ENCODE measurements at places on chromosomes 16 and 17.

GRCh38 chr17:30571921-30572320, 94.7 kb downstream of the GOSR1 start:
- DNase-seq: no peak

DNA sequence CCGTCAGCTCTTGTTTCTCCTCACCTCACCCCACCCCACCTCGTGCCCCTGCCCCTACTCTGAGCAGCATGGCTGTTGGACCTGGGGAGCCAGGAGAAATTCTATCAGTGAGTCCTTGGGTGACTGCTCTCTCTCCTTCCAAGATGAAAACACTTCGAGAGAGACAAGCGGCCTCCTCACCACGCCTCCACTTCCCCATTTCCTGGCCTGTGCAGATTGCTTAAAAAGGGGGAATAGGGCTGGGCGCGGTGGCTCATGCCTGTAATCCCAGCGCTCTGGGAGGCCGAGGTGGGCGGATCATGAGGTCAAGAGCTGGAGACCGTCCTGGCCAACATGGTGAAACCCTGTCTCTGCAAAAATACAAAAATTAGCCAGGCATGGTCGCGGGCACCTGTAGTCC, 9.5 kb downstream of the DLX4 start:
- DNase-seq: no peak

- no peak for DNase-seq
Observed at GRCh38 chr17:83091257-83092141, 12.1 kb downstream of the METRNL start.

- no peak for DNase-seq
Observed at GRCh38 chr17:76934561-76935320, 66.5 kb downstream of the MGAT5B start.

DNA sequence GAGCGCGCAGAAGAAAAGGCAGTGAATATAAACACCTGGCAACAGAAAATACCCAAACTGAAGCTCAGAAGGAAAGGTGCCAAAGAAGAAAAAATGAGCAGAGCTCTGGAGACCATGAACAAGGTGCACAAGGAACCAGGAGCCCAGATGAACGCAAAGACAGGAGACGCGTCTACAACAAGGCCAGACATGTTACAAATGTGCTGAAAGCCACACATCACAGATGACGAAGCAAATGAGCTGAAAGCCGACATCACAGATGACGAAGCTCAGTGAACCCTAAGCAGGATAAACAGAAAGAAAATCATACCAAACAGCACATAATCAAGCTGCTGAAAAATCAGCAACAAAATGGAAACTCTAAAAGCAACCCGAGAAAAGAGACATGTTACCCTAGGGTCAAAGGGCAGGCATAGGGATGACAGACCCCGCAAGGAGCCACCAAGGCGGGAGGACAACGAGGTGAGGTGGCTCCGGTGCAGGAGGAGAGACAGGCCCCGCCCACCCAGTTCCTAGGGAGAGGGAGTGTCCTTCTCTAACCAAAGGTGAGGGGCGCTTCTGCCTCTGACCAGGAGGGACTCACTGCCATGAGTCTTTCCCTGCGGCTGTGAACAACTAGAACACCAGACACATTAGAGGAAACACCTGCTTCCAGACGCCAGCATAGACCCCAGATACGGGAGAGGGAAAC, 39.1 kb downstream of the CCDC57 start:
- no peak for DNase-seq

- DNase-seq: no peak
Observed at GRCh38 chr16:23945243-23945642, 109.5 kb downstream of the PRKCB start.

- DNase-seq: no peak
Observed at GRCh38 chr16:1314399-1315068, 5.1 kb downstream of the UBE2I start.

DNA sequence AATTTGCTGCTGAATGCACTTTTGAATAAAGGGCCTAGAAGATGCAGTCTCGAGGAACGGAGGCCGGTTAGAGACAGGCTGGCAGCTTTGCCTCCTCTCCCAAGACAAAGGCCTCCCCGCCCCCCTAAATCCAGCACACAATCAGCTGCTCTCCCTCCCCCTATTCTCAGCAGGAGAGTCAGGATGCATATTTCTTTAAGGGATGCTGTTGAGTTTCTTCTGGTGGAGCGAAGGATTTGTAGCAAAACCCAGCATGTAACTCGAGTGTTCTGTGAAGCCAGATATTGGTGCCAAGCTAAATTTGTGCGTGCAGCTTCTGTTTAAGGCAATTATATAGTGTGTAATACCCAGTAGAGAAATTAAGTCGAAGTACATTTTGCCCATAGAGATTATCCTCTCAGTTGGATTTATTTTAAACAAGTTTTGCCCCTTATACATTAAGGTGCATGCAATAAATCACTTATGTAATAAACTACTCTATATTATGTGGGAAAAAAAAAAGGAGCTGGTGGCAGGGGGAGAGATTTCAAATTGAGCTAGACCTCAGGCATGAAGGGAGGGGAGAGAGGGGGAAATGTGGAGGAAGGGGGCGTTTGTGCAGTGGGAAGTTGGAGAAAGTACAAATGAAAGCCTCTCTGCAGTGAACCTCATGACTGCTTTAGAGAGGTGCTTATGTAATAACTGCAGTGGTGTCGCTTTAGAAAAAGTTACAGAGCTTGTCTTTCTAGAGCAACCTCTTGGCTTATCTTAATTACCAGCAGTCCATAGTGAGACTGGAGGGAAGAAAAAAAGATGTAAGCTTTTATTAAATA, 599.2 kb downstream of the MAF start:
- no peak for DNase-seq

DNA sequence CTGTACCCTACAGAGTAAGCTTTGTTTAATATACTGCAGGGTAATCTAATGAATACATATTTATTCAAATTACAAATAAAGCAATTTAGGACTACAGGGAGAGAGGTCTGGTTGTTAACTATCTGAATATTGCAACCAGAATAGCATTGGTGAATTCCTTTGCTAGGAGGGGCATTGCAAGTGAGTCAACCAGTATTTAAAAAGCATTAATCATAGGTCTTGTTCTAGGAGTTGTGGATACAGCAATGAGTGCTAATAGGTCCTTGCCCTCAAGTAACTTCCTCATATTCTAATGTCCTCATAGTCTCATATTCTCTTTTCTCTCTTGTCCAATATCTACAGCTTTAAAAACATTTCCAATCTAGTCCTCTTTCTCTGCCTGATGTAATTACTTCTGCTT, 531.4 kb downstream of the CDH11 start:
- no peak for DNase-seq

DNA sequence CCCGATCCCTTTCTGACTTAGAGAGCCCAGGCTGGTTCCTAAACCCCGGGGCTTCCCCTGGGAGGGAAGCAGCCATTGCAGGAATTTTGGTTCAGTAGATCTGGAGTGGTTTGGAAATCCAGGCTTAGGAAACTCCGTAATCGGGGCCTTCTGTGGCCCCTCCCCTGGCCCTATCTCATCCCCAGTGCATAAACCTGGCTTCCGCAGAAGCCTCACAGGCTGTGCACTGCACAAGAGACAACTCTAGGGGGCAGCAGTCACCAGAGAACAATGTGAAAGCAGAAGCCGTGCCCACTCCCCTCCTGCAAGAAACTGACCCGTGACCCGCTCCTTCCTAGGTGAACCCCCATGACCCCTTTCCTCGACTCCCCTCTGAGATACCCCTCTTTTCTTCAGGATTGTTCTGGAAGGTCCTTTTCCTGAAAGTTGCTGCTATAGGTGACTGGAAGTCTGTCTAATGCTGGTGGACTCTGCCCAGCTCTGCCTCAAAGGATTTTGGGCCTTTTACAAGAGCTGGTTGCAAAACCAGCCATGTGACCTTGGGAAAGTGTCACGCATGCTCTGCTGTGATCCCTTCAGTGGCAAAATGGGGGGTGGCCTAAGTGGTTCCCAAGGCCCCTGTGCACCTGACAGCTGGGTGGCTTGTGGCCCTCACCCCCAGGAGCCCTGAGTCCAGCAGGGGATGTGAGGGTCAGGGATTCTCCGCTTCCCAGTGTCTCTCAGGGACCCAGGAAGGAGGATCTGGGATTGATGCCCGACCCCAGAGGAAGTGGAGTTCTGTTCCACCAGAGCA, 14.4 kb downstream of the GUCY2D start:
- DNase-seq: no peak

GRCh38 chr17:73689596-73690275, 45.5 kb upstream of the SDK2 start:
- no peak for DNase-seq

DNA sequence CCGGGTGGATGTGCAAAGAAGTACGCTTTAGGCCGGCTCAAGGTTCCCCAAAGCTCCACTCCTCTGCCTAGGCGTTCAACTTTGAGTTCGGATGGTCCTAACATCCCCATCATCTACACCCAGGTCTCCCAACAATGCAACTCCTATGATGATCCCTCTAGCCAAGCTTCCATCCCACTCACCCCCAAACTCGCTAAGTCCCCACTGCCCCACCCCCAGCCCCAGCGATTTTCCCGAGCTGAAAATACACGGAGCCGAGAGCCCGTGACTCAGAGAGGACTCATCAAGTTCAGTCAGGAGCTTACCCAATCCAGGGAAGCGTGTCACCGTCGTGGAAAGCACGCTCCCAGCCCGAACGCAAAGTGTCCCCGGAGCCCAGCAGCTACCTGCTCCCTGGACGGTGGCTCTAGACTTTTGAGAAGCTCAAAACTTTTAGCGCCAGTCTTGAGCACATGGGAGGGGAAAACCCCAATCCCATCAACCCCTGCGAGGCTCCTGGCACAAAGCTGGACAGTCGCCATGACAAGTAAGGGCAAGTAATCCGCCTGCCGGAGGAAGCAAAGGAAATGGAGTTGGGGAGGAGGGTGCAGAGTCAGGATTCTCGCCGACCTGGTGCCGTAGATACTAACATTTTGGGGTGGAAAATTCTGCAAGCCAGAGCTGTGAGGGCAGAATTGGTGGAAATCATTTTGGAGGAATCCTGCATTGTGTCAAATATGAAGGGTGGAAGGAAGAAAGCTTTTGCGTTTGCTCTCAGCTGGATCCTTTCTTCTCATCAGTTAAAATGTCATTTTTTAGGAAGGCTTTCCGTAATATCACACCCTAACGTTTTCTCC, at the start of gene TP53:
Gene TP53 (minus strand): TSS at position 419 of the 836 bp plus-strand sequence. CDS start 10,896 bp downstream, outside the sequence.
- peak; percentile 27 for DNase-seq

DNA sequence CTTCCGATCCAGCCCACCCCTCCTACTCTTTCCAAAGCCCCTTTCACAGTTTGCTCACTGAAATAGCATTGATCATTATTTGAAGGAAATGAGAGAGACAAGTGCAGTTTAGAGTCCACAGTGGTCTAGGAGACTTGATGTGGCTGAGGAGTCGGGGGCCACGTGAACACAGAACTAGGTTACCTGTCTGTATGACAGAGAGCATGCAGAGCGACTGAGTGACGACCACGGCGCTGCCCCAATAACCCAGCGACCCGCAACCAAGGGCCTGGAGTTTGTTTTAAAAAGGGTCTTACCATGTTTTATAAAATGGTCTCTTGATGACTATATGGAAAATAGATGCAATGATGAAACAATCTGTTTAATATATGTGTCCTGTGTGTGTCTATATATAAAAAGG, 39.5 kb downstream of the NDEL1 start:
- DNase-seq: no peak

DNA sequence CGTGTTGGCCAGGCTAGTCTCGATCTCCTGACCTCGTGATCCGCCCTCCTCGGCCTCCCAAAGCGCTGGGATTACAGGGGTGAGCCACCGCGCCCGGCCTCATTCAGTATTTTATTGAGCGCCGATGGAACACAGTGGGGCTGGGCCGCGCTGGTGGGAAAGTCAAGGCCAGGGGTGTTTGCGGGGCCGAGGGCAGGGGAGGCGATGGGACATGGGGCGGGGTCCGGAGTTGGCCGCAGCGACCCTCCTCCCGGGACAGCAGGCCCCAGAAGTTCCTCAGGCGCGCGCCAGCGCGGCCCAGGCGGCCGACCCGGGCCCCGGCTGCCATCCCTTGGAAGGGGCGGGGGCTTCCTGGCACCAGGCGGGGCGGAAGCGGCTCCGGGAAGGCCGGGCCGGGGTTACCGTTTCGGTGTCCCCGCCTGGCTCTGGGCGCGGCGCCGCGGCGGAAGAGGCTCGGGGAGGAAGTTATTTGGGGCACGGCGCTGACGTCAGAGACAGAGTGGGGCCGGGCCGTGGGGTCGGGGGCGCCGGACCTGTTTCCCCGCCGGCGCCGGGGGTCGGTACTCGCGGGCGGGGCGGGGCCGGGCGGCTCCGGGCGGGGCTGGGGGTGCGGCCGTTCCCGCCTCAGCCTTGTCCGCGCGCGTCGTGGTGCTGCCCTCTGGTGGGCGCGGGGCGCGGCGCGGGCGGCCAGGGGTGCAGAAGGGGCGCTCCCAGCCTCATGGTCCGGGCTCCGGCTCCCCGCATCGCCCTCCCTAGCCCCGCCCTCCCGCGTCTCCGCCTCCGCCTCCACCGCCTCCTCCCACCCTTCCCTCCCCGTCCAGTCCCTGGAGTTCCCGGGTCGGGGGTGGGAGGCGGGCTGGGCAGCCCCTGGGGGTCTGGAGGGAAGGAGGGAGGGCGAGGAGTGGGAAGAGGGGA, 952 bp upstream of the PRSS27 start:
- no peak for DNase-seq

- no peak for DNase-seq
Observed at GRCh38 chr17:30000001-30000754, 58.7 kb downstream of the EFCAB5 start.

DNA sequence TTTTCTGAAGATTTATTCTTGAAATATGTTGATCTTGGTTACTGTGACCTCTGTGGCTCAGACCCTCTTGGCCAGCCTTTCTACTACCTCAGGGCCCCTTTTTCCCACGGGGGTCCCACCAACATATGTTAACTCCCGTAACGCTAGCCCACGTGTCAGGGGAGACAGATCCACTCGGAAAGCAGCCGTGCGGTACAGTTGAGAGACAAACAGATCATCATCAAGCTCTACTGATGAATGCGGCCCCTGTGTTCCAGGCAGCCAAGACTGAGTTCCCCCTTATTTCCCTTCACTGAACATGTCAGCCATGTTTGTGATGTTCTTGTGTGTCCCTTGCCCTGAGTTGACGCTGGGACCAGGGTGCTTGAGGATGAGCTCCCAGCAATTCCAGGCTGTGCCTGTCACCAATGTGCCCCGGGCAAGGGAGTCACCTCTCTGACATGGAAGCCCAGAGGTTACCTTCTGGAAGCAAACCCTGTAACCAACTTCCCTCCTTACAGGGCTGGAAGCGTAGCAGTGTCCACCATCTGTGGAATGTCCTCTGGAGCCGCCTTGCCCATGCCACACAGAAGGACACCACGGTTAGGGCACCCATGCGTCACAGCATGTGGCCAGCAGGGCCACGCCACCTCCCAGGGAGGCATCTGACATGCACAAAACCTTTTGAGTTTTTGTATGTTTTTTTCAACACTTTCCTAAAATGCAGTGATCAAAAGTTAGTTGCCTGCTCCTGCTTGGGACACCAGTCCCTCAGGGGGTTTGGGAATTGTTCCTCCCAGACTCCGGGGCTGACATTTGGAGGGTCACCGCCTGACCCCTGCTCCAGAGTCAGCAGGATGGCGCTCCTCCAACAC, 193.7 kb upstream of the CHMP6 start:
- DNase-seq: no peak

DNA sequence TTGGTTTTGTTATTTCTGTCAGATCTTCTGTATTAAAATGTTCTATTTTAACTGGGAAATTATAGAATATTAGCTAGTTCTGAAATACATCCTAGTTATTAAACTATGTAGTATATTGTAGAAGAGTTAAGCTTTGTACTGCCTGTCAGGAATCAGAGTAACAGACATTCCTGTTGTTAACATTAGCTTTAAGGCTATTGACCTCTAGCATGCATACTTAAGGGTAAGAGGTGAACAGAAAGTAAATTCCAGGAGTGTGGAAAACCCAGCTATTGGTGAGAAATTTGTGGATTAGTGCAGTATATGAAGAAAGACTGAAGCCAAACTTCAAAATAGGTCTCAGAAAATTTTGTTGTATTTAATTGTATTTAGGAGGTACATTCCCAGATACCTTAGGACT, 111.3 kb downstream of the CHD9 start:
- DNase-seq: no peak
